ENCODE measurements at places on chromosomes 12 and 14.

DNA sequence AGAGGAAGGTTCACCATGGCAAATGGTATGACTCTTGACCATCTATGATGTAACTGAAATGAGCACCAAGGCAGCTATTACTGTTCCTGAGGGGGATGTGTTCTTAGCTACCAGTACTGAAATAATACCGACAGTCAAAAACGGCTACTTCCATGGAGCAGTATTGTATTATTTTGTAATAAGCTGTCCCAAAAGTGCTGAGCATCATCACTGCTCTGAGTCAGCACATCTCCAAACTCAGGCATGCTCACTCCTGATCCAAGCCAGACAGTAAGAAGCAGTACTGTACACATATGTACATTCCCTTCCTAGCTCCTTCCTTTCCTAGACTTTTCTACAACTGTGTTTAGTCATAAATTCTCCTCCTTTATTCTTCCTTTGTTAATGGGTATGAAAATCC is 8.6 kb downstream of the VTI1B start:
- DNase-seq, result no peak

DNA sequence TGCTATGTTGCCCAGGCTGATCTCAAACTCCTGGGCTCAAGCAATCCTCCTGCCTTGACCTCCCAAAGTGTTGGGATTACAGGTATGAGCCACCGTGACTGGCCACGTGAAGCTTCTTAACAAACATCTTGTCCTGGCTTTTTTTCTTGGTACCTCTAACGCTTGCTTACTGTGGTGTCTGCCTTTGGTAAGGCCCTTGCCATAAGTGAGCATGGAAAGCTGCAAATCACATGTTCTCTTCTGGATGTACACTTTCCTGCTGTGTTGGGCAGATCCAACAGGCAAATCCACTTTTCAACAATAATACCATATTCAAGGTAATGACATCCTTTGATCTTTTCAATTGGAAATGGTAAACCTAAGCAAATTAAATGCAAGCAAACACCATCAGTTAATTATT is 54.6 kb downstream of the ARF6 start:
- DNase-seq, result no peak

DNA sequence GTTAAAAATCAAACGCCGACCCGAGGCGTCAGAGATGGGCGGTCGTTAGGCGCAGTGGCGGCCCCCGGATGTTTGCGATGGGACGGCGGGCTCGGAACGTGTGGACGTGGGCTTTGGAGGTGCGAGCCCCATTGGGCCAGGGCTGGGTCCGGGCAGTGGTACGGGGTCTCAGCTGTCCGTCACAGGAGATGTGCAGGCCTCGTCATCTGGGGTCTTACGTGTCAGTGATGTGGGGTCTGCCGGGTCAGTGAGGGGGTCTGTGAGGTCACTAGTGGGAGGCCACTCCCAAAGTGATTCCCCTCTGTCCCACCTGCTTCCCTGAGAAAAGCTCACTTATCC is 21.6 kb upstream of the CHFR start:
- no peak for DNase-seq

DNA sequence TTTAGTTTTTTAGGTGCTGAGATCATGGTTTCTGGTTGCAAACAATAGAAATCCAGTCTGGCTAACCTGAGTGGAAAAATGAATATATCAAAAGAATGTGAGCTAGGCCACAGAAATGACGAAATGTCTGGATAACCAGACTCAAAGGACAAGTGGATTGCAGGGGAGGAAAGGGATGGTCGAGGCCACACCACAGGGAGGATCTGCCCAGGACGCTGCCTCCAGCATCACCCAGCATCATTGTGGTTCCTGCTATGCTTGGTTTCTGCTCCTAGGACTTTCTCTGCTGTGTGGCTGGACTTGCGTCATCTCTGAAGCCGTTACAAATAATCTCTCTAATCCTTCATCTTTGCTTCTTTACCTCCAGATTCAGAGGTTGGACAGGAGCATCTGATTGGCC is 80.4 kb downstream of the TTC8 start:
- no peak for DNase-seq

GRCh38 chr12:121797937-121798786 is 4.7 kb upstream of the RHOF start:
- no peak for DNase-seq

DNA sequence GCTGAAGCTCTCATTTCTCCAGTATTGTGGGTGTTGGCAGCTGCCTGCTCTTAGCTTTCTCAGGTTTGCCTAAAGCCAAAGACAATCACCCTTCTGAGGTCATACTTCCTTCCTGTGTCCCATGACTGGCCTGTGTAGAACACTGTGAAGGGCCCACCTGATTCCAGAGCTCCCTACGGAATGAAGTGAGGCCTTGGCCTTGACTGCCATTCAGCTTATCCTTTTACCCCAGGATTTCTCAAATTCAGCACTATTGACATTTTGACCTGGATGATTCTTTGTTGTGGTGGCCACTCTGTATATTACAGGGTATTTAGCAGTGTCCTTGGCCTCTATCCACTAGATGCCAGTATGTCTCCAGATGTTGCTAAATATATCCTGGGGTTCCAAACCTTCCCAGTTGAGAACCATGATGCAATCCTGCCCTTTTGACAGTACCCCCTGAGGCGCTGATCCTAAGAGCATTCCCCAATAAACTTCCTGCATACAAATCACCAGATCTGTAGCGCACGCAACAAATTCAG is 112.3 kb upstream of the KRR1 start:
- DNase-seq, result peak; percentile 50

- DNase-seq, result no peak
These were observed 16.8 kb upstream of the KRT8 start for GRCh38 chr12:52921488-52922165.

DNA sequence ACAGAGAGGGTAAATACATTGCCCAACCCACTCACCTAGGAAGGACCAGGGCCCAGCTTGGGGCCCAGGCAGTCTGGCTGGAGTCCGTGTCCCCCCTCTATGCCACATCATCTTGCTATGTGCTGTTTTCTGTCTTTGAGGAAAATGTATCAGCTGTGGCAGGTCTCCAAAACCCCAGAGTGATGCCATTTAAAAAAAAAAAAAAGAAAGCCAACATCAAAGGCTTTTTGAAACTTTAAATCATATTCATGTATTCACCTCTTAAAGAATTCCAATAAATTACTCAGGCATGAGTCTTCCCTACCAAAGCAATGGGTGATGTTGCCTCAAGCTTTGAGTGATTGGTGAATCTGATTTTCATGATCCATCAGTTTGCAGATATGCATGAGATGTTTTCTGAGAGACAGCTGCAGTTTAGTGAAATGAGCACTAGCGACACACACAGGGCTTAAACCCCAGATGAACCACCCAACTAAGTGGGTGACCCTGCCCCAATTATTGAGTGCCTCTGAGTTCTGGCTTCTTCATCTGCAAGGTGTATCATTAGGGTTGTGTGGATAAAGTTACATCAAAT is 6.1 kb downstream of the KRT81 start:
- DNase-seq, result no peak

DNA sequence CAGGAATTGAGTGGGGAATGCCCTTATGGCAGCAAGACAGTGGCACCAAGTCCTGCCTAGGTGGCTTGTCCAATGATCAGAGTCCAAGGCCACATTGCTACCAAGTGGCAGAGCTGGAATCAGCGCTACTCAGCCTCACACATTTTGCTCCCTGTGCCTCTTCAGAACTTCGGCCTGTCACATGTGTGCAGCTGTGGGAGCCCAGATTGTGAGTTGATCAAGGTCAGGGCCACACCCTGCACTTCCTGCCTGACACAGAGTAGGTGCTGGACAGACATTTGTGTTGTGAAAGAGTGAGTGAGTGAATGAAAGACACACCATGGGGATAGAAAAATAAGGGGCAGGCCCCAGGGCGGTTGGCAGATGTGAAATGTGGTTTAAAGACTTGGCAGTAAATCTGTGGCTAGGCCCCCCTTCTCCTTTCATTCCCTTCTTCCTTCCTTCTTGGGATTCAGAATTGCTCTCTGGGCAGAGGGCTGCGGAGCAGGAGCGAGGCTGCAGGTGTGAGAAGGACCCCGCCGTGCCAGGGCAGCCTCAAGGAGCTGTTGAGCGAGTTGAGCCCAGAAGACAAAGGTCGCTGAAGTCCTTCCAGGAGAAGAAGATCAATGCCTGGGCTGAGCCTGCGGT is 83.5 kb downstream of the SLC25A47 start:
- no peak for DNase-seq

- no peak for DNase-seq
These were observed 17.3 kb downstream of the JAG2 start for GRCh38 chr14:105151084-105151837.

DNA sequence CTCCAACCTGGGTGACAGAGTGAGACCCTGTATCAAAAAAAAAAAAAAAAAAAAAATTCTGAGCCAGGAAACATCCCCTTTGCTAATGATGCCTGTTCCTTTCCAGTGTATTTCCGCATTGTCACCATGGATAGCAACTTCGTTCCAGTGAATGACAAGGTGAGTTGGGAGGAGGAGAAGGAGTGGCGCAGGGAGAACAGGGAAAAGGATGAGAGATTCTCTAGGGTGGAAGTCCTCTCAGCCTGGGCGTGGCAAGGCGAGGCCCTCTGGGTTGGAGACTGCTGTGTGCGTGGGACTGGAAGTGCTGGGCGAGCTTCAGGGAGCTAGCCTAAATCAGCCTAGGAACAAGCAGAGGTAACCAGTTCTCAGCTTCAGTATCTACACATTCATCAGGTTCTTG is 7.2 kb downstream of the A2ML1 start:
- DNase-seq, result no peak

- no peak for DNase-seq
These were observed 33.2 kb upstream of the IRF2BPL start for GRCh38 chr14:77061630-77062257.

DNA sequence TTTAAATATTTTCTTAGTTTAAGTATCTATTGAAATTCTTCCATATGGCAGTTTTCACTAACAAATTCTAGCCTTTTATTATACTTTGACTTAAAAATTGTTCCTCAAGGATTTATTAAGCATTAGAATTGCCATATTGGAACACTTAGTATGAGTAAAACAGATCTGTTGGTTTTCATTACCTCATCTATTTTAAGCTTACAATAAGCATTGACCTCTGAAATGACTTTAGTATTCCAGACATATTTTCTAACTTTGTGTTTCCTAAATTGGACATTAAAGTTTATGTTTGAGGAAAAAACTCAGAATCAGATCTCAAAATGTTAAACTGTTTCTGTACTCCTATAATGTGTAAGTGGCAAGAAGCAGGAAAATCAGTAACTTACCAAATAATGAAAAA is 48.4 kb downstream of the CSRP2 start:
- DNase-seq, result no peak

DNA sequence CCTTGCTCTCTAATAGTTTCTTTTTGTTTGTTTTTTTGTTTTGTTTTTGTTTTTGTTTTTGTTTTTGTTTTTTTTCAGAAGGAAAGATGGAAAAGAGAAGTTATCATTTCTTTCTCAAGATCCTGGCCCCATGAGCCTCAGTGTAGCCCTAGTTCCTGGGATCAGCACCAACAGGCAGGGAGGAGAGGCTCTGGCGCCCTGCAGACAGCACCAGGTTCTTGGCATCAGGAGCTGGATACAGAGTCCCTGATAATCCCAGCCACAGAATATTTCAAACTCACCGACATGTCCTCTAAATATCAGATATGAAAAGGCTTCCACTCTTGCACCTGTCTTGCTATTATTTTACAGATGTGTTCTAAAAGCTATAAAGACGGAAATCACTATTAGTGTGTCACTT is 52.7 kb downstream of the FOXN3 start:
- DNase-seq, result no peak

- DNase-seq, result no peak
These were observed 35.3 kb downstream of the NUBPL start for GRCh38 chr14:31596342-31597095.

GRCh38 chr14:50816395-50817047 is 14.4 kb downstream of the NIN start:
- DNase-seq, result no peak

- no peak for DNase-seq
These were observed 437.9 kb downstream of the DAD1 start for GRCh38 chr14:22151121-22151520.

- DNase-seq, result no peak
These were observed 31.1 kb upstream of the GPR132 start for GRCh38 chr14:105096206-105096875.
